ENCODE measurements at places on chromosomes 1 and 21. TPM values are rescaled to one million over a fixed set of nuclear protein-coding genes. Genes with fewer than 3 reads are reported as not detected.

DNA sequence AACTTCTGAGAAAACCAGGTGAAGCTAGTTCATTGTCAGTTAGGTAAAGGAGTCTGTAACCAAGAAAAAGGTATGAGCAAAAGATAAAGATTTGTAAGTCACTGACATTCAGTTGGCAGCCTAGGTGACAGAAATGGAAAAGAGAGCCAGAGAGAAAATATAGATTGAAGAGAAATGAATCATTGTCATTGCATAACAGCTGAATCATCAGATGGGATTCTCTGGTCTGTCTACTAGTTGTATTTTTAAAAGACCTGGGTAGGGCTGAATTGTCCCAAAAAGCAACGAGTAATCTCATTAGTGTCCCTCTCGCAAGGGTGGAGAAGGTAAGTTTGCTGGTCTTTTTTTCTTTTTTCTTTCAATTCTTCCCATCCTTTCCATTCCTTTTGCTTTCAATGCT lies 36.6 kb downstream of the PTGS2 start:
- DNase-seq, result no peak

GRCh38 chr1:23592209-23592892 lies 33.0 kb upstream of the ID3 start:
- DNase-seq, result no peak

DNA sequence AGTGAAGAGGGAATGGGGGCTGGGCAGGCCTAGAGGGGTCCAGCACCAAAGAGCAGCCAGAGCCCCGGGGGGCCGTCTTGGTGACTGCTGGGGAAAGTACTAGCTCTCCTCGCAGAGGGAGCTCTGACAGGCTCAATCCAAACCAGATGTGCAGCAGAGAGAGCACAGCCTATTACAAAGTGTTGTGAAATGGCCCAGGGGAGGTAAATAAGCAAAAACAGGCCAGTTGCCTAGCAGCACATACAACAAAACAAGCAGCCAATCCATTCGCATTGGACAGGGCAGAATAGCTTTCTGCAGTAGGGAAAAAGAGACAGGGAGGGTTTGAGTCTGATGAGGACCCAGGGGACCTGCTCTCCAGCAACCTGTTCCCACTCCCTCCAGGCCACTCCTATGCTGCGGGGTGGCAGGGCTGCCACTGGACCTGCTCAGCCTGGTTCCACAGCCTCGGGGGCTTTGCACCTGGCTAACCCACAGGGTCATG lies 239.6 kb upstream of the FGGY start:
- no peak for DNase-seq

DNA sequence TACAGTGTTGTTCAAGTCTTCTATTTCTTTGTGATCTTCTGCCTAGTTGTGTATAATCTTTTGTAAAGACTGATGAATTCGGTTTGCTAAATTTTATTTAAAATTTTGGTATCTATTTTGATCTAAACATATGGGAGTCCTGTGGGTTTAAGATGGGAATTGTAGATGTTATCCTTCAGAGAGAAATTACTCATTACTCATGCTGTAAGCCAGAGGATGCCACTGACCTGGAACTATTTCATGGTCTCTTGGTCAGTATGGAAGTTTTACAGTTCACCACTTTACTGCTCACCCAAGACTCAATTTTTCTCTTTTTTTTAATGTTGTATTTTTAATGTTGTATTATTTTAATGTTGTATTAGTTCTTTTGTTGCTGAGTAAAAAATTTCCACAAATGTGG lies 138.6 kb upstream of the B3GALT2 start:
- DNase-seq, result no peak

GRCh38 chr1:26697978-26698849 lies 2.4 kb downstream of the ARID1A start:
- no peak for DNase-seq

DNA sequence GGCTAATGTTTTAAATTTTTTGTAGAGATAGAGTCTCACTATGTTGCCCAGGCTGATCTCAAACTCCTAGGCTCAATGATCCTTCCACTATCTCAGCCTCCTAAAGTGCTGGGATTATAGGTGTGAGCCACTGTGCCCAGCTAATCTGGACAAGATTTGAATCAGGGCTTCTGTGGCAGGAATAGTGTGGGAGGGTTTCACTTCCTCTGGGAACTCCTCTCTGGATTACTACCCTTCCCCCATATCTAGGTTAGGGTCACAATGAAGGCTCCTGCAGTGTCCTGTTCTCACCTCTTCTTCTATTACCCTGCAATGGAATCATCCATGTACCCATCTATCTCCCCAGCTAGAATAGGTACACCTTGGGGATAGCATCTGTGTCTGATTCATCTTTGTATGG lies 133.6 kb upstream of the RAB4A start:
- no peak for DNase-seq

- no peak for DNase-seq
These were observed 37.5 kb upstream of the TTC22 start for GRCh38 chr1:54838565-54839180.

GRCh38 chr1:145827966-145828365 lies 4.0 kb downstream of the POLR3C start:
- no peak for DNase-seq

DNA sequence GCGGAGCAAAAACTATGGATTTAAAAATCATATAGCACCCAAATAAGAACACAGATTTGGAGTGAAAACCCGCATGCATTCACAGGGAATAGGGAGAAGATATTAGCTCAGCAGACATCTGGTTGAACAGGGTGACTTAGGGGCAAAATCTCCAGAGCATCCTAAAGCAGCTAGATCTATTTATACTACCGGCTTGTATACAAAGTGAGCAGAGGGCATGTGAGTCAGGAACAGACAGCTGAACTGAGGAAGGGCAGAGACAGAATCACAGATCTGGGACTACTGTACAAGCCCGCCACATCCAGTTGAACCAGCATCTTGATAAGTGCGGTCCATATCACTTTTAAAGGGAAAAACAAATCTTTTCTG lies 35.2 kb upstream of the EXOSC10 start:
- no peak for DNase-seq

DNA sequence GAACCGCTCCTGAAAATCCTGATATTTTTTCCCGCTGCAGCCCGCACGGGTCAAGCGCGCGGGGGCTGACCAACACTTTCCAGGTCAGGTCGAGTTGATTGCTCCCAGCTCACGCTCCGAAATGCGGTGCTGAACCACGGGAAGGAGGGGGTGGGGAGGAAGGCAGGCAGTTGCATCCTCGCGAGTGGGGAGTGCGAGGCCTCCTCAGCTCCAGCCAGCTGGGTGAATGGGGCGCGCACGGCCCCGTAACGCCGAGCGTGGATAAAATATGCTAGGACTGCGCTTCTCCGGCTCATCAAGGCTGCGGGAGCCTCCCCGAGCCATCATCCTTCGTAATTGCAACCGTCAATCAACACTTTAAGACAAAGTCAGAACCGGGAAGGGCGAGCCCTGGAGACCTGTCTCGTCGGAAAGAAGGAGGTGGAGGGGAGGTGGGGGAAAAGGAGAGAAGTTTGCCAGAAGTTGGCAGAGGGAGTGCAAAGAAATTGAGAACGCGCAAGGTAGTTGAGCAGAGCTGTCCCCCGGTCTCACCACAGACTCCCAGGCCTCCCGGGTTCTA lies 8.0 kb downstream of the NR5A2 start:
- DNase-seq, result peak; percentile 58

DNA sequence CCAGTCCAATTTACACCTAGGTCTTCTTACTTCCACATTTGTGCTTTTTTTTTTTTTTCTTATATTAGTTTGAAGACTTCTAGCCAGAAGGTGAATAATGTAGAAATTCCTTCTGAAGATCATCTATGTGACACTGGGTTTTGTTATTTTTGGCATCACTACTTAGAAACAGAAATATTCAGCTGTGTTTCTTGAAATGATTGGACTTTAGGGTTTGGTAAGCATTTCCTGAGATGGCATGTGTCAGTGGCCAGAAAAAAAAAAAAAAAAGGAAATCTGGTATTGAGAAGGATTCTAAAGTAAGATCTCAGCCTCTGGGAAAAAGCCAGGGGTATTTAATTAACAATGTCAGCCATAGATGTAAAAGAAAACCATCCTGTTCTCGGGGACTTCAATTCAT lies 43.4 kb upstream of the LRRC8C start:
- DNase-seq, result no peak

GRCh38 chr1:62989497-62989896 lies 205.6 kb downstream of the ATG4C start:
- DNase-seq, result no peak

- no peak for DNase-seq
These were observed at the start of gene STUM for GRCh38 chr1:226548256-226549093. TSS of gene STUM (plus strand) at chr1:226548764. CDS start at chr1:226548905, 141 bp downstream.

GRCh38 chr1:197890936-197891335 lies 11.5 kb upstream of the C1orf53 start:
- no peak for DNase-seq

DNA sequence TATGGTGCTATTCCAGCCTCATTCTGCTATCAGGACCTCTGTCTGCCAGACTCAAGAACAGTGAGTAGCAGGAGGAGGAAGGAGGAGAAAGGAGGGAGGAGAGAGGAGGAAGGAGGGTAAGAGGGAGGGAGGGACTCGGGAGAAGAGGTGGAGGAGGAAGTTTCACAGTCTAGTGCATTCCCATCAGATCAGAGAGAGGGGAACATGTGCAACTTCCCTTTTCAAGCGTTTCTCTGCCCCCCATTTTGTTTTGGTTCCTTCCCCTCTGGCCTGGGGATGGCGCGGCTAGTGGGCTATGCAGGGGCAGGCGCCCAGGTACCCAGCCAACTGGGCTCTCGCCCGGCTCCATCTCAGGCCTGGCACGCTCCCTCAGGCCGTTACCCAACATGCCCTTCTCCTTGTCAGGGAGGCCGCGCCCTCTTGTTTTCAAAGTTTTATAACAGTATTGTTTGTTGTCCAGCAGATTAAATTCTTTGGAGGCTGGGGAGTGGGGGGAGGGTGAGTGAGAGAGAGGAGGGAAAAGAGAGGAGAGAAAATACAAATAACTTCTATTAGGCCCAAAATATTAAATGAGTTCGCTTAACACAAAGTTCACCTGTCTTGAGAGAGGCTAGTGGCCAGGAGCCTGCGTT lies 56.0 kb downstream of the CD46 start:
- DNase-seq, result no peak

Gene NEGR1
- 1.3 TPM for total RNA-seq

Gene KIAA0040
- 14.1 TPM for total RNA-seq

Gene TMEM82
- total RNA-seq, result 0.21 TPM

Gene MAN1C1
- 7.8 TPM for total RNA-seq

Gene ANKRD65
- 2.2 TPM for total RNA-seq

Gene NTRK1
- 0.24 TPM for total RNA-seq

Gene PLEKHM2
- 47.9 TPM for total RNA-seq
